ENCODE measurements at places on chromosomes 11 and 22.

DNA sequence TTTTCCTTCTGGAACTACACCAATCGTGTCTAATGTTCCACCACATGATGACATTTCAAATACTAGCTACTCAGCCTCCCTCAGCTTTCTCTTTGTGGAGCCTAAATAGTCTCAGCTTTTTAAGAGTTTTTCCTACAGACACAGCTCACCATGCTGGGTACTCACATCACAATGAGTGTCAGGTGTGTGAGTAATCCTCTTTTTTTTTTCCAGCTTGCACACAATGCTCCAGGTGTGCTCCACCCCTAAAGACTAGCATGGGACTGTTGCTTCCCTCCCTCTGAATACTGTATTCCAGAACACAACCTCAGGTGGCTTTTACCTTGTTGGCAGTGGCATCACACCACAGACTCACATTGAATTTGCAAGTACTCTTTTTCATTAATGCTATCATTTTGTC is 11.7 kb downstream of the BTG4 start:
- no peak for DNase-seq

DNA sequence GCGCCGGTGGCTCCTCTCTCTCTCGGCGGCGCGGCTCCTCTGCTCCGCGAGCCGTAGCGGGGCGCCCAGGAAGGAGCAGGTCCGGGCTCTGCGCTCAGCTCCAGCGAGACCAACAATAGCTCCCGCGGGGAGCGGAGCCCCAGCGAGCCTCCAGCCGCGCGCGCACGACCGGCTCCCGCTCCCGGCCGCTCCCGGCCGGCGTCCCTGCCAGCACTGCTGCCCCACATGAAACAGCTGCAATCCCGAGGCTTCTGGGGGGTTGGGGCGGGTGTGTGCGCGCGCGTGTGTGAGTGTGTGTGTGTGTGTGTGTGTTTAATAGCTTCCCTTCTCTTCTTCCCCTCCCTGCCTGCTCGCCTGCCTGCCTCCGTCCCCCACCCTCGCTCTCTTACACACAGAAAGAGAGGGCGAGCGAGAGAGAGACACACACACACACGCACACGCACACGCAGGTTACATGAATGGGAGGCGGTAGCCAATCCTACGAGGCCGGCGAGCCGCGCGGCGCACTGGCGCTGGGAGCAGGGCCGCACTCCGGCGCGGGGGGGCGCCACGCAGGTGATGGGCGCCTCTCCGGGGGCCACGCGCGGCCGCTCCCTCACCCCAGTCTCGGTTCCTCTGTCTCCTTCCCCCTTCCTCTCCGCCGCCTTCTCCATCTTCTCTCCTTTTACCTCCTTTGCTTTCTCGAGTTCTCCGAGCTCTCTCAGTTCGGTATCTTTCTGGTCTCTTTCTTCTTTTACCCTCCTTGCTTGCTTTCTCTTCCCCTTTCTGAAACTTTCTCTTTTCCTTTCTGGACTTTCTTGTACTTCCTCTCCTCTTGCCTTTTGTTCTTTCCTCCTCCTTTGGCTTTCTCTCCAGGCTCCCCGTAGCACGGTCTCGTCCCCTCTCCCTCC is at the start of gene TENM4:
TENM4 (minus strand) TSS at position 460 of the 890 bp plus-strand sequence. CDS start 371,086 bp downstream, outside the sequence.
- DNase-seq = peak; percentile 28

DNA sequence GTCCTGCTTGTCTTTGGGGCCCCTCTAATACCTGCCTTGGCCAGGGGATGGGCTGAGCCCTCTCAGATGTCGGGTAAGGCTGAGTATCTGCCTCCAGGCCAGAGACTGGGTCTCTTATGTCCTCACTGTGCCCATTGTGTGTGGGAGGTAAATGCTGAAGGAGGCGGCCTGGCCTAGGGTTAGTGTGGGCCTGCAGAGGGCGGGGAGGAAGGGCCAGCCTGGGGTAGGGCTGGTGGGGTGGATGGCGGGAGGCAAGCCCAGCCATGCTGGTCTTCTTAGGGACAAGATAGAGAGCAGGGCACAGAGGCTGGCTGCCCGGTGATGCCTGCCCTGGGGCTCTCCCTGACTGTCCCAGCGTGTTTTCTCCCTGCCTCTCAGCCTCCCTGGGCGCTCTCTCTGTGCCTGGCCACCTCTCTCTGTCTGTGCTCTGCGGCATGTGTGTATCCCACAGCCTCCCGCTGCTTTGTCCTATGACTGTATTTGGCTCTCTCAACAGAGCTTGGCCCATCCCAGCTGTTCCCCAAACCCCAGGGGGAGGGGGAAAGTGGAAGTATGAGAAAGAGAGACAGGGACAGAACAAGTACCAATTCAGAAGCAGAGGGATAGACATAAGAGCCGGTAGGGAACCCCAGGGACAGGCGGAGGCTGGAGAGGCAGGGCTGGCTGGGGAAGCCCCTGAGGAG is 57.0 kb downstream of the PDE2A start:
- no peak for DNase-seq

DNA sequence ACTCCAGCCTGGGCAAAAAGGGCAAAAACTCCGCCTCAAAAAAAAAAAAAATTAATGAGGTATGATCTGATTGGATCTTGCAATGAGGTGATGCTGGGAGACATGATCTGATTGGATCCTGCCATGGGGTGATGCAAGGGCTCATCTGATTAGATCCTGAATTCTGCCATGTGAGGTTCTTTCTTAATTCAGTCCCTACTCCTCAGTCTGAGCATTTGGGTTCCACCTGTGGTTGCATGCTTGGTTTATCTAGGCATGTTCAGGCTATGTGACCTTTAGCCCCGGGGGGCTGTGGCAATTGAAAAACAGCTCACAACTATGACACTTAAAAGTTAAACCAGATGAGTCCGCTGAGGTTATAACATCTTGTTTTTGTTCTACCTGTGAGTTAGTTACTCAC is 4.8 kb upstream of the TRIM6 start:
- no peak for DNase-seq

GRCh38 chr11:32172848-32173834 is 82.3 kb downstream of the RCN1 start:
- DNase-seq = peak; percentile 35

DNA sequence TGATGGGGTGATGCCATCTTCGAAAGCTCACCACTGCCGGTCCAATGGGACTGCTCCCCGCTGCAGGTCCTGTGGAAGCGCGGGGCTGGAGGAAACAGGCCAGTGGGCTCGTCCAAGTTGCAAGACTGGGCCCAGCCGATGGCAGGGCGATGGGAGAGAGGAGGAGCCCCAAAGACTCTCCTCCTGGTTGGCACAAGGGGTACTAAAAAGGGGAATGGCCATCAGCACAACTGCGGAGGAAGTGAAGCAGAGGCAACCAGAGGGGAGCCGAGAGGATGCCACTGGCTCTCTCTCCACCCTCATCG is 357.1 kb downstream of the SHANK2 start:
- no peak for DNase-seq

- DNase-seq = no peak
These were observed 130.9 kb downstream of the KIF18A start for GRCh38 chr11:27977031-27977430.

DNA sequence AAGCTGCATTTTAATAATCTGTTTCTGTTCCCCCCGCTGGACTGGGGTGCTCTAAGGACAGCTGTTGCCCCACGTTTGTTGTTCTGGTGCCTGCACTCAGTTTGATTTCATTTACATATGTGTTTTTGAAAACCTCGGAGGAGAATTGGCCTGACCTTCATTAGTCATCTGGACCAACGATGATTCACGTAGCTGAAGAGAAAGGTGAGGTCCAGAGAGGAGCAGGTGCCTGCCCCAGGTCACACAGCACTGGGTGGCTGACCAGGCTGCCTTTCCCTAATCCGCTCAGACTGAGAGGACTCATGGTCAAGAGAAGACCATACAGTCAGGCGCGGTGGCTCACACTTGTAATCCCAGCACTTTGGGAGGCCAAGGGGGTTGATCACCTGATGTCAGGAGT is 3.8 kb downstream of the CSDC2 start:
- no peak for DNase-seq

DNA sequence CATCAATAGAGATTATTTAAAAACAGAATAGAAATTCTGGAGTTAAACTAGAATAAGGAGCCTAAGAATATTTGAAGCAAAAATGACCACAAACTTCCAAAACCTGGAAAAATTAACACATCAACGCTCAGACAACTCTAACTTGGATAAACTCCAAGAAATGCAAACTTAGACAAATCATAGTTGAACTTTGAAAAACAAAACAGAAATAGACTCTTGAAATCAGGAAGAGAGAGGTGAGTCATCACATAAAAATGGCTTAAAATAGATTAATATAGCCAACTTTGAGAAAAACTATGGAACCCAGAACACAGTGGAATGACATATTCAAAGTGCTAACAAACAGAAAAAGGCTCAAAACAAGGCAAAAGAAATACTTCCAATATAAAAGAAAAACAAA is 974.2 kb downstream of the JRKL start:
- no peak for DNase-seq

GRCh38 chr11:58837707-58838388 is 6.7 kb downstream of the GLYATL2 start:
- DNase-seq = peak; percentile 55

GRCh38 chr11:127055236-127055635 is 54.7 kb upstream of the KIRREL3 start:
- no peak for DNase-seq

DNA sequence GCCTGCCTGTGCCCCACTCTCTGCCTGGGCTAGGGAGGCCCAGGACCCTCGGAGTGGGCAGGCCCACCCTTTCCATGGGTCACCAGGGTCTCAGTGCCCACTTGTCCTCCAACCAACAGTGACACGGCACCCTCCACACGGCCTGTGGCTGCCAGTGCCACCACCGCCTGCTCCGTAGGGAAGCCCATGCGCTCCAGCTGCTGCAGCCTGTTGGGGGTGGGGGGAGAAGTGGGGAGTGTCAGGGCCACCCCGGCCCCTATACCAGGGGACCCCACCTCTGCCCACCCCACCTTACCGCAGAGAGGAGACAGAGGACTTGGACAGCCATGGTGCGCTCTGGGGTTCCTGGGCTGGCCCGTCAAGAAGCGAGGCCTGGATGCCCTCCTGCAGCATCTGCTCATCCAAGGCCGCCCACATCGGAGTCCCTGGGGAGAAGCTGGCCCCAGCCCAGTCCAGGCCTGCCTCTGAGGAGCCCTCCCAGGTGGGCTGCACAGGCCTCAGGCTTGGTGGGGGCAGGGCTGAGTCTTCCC is 7.7 kb downstream of the RHBDD3 start:
- no peak for DNase-seq
